Aorta (tissue), 5 donors: ENCODE measurements at places on chromosomes 4 and X. TPM values are rescaled to one million over a fixed set of nuclear protein-coding genes. Genes with fewer than 3 reads are reported as not detected.

Gene ADH7
- 0.13 TPM for polyA plus RNA-seq

Gene MYOZ2
- 8.9 TPM for polyA plus RNA-seq

Gene TKTL2
- not detected for polyA plus RNA-seq

DNA sequence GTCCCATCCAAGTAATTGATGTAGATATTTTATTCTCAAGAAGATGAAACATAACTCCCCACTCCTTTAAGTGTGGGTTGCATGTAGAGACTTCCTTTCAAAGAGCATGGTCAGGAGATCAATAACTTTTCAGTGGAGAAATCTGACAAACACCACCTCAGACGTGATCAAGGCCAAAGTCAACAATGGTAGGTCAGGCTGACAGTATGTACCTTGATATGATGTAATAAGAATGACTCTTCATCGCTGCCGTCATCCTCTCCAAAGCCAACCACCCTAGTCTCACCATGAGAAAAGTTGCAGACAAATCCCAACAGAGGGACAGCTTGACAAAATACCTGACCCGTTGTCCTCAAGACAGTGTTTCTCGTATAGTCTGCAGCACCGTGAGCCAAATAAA lies 67.3 kb upstream of the DHRSX start:
- H3K4me1 ChIP-seq = no peaks in the 10 kb centered on the region
- H3K27me3 ChIP-seq = no peaks in the 10 kb centered on the region
- H3K27ac ChIP-seq = no peak overlapping the region
- DNase-seq = no peak

DNA sequence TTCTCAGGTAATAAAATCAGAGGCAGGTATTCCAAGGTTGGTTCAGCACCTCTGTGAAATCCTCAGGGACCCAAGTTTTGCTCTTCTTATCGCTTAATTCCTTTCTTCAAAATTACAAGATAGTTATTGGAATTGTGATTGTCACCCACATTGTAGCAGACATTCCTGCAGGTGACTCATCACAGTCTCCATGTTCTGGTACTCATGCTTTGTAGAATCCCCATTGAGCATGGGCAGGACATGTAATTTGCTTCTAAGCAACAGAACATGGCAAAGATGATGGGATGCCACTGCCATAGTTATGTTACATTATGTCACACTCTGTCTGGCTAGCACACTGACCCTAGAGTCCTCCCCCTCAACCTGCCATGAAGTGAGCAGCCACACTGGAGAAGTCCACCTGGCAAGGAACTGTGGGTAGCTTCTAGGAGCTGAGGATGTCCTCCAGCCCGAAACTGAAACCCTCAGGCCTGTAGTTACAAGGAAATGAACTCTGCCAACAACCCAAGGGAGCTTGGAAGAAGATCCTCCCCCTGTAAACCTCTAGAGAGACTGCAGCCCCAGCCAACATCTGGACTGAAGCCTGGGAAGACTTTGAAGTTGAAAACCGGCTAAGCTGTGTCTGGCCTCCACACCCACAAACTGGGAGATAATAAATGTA lies 58.3 kb upstream of the GUCY1A1 start:
- no peak overlapping the region for H3K27ac ChIP-seq
- H3K27me3 ChIP-seq = no peaks in the 10 kb centered on the region
- H3K4me3 ChIP-seq = no peak overlapping the region
- H3K36me3 ChIP-seq = no peaks in the 10 kb centered on the region

DNA sequence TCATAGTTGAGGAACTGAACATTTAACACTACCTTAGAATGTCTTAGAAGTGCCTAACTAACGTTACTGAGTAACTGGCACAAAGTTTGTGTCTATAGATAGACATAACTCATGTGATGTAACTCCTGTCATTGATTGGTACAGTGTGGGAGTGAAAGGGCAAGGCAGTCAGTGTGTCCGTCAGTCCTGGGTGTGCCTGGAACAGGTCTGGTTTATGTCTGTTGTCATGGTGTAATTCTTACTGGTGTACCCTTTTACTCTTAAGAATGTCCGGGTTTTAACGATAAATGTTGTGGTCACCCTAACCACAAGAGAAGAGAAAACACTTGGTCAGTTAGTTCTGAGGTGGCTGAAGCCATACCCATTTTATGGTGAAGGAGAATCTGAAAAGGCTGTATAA lies 93.1 kb upstream of the ESX1 start:
- DNase-seq = no peak
- no peaks in the 10 kb centered on the region for H3K27me3 ChIP-seq
- H3K27ac ChIP-seq = no peak overlapping the region
- H3K4me1 ChIP-seq = no peaks in the 10 kb centered on the region
- H3K36me3 ChIP-seq = no peaks in the 10 kb centered on the region

- no peak overlapping the region for H3K27ac ChIP-seq
- H3K4me1 ChIP-seq = no peaks in the 10 kb centered on the region
- H3K4me3 ChIP-seq = no peak overlapping the region
- DNase-seq = no peak
Observed at GRCh38 chr4:162458051-162458450, 294.3 kb upstream of the FSTL5 start.

- no peaks in the 10 kb centered on the region for H3K36me3 ChIP-seq
- H3K27me3 ChIP-seq = no peaks in the 10 kb centered on the region
- H3K27ac ChIP-seq = no peak overlapping the region
- peaks cover 3% of the 10 kb centered on the region for H3K4me1 ChIP-seq
- no peak overlapping the region for H3K4me3 ChIP-seq
- DNase-seq = no peak
Observed at GRCh38 chr4:109332926-109333464, 30.5 kb upstream of the COL25A1 start.

DNA sequence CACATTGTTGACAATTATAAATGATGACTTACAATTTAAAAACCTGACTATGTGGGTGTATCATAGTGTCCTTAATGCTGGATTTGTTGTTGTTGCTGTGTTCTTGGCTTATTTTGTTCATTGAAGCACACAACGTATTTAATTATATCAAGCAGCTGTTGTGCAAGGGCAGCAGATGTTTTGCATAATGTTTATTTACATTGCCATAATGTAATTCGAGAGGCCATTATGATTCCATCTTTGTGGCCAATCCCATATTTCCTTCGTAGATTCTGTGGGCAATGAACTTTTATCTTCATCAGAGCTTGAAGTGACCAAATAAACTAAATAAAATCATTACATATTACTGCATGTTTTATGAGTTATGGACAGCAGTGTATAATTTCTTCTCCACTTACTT lies 422.6 kb upstream of the GALNTL6 start:
- H3K36me3 ChIP-seq = no peaks in the 10 kb centered on the region
- H3K27ac ChIP-seq = no peak overlapping the region
- no peak overlapping the region for H3K4me3 ChIP-seq
- H3K4me1 ChIP-seq = no peaks in the 10 kb centered on the region
- DNase-seq = no peak

DNA sequence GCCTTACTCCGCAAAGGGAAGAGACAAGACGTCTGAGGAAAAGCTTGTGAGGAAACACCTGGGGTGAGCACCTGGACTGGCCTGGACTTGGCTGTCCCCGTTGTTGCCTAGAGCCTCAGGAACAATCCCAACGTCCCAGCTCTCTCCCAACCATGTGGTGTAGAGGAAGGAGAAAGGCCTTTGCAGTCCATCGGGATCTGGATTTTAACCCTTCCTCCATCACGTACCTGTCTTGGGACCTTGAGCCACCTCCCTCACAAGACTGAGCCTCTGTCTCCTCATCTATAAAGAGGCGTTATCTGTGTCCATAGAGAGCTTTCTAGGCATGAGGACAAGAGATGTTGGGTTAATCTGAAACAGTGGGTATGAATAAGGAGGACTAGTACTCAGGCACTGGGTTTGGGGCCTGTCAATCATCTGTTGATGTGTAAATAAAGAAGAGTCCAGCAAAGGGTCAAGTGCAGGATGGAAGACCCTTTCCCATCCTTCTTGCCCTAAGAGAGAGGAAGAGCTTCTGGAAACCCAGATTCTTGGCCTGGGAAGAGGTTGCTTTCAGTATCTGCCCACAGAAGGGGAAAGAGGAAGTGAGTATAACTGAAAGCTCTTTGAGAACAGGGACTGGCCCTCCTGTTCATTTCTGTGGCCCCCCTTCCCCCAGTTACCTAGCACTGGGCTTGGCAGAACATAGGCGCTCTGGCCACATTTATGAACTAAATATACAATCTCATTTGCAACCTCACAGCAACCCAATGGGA lies 137.1 kb downstream of the PJA1 start:
- H3K36me3 ChIP-seq = no peaks in the 10 kb centered on the region
- no peak overlapping the region for H3K27ac ChIP-seq
- no peak for DNase-seq
- H3K4me3 ChIP-seq = no peak overlapping the region
- H3K27me3 ChIP-seq = no peaks in the 10 kb centered on the region
- H3K4me1 ChIP-seq = no peaks in the 10 kb centered on the region
